ENCODE measurements at places on chromosomes 4 and X. TPM values are rescaled to one million over a fixed set of nuclear protein-coding genes. Genes with fewer than 3 reads are reported as not detected.
A peak's percentile ranks its signal among the peaks of the same experiment; 100 is the strongest.

DNA sequence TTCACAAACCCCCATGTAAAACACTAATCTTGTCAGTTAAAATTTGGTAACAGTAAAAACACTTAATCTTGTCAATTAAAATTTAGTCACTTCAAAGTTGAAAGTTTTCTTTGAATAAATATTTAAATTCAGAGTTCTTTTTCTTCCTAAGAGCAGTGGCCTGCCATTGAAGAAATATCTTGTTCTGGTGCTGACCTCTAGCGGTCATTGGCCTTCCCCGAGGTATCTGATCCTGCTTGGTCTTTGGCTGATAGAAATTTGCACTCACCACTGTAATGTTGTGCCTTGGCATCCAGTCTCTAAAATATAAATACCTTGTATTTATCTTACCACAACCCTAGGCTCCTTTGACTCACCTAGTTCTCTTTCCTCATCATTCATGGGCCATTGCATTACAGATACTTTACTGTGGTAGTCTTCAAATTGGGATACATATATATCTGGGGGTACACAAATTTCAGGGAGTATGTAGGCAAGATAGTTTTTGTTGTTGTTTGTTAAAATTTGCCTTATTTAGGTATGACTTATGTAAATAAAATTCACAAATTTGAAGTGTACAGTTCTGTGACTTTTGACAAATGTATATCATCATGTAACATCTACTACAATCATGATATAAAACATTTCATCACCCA, 6.7 kb upstream of the ART3 start:
- DNase-seq, result peak; percentile 54

DNA sequence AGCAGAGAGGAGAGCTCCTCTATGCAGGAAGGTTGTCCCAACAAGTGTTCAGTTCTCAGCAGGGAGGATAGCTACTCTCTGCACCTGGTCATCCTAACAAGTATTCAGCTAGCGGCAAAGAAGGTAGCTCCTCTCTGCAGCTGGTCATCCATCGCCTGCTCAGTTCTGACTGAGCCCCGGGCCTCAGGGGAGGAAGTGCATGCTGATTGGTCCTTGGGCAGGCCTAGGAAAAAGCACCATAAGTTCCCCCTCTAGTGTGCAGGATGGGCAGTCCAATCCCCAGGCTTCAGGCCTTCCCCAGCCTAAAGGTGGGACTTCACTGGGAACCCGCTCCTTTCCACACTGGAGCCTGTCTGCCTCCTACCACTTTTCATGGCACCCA, 4.4 kb upstream of the FBXW7 start:
- no peak for DNase-seq

- DNase-seq, result no peak
Observed at GRCh38 chr4:17475481-17475880, 36.4 kb downstream of the QDPR start.

DNA sequence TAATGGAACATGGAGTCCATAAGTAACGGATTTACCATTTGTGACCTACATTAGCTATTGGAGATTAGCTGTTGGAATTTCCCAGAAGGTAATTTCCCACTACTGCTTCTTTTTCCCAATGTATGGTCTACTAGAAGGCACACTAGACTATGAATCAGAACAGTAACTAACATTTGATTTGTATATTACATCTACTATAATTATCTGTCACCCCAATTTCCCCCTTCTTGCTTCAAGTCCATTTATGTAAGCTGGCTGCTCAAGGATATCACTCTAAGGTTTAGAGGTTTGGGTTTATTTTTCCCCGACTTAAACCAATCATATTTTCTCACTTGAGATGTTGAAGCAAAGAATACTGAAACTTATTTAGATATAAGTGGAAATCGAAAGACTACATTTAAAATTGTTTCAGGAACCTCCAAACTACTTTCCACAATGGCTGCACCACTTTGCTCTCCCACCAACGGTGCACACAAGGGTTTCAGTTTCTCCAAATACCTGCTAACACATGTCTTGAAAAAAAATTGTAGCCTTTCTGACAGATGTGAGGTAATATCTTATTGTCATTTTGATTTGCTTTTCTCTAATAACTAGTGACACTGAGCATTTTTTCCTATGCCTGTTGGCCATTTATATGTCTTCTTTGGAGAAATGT, 33.3 kb upstream of the H2AZ1 start:
- no peak for DNase-seq

- DNase-seq, result no peak
Observed at GRCh38 chrX:124328765-124329164, 3.7 kb upstream of the TEX13D start.

DNA sequence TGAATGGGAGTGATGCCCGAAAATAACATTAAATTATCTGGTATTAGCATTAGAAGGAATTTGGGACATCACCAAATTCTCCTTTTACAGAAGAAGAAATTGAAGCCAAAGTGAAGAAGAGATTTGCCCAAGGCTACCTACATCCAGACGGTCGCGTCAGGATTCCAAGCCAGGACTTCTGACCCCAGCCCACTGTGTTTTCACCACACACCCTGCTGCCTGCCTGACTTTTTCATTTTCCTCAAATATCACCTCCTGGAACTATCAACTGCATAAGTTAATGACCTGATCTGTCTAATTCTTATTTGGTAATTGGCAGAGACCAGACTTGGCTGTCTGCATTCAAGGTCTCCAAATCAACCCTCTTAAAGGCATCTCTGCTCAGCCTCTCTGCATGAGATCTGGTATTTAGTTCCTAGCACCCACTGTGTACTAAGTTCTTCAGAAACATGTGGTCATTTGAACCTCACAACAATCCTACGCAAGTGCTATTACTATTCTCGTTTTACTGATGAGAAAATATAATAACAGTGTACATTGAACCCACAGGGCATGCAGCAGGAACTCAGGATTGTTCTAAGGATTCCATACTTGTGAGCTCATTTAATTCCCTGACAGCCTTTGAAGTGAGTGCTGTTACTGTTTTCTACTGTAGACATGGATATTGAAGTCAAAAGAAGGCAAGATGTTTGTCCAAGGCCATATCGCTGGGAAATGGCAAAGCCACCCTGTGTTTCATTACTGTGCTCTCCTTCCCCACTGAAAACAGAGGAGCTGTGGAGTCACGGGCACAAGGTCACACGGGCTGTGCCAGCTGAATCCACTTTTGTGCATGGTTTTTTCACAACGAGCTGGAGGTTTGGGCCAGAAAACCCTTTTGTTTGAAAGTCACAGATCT, 195.2 kb upstream of the C1QTNF7 start:
- DNase-seq, result no peak

The TCEAL5 gene
- 14.7 TPM for polyA plus RNA-seq

The STEEP1 gene
- 37.3 TPM for polyA plus RNA-seq

The FAM114A1 gene
- polyA plus RNA-seq, result 30.4 TPM

DNA sequence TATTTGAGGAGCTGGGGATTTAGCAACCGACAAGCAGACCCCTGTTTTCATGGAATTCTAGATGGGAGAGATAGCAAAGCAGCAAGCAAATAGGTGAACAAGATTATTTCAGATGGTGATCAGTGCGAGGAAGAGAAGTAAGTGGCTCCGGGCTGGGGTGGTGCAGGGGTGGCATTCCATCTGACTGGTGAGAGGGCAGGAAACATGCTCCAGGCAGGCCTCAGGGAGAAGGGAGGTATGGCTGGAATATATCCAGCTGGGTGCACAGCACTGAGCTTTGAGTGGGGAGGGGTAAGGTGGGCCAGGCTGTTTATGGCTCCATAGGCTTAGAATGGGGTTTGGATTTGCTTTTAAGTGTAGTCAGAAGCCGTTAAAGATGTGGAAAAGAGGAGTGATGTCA, 21.2 kb downstream of the PTTG2 start:
- DNase-seq, result no peak

- no peak for DNase-seq
Observed at GRCh38 chr4:158940271-158940670, 162.6 kb upstream of the RAPGEF2 start.

The DCAF8L2 gene
- not detected for polyA plus RNA-seq

The GAGE2A gene
- polyA plus RNA-seq, result not detected

The TLR2 gene
- 6.5 TPM for polyA plus RNA-seq

DNA sequence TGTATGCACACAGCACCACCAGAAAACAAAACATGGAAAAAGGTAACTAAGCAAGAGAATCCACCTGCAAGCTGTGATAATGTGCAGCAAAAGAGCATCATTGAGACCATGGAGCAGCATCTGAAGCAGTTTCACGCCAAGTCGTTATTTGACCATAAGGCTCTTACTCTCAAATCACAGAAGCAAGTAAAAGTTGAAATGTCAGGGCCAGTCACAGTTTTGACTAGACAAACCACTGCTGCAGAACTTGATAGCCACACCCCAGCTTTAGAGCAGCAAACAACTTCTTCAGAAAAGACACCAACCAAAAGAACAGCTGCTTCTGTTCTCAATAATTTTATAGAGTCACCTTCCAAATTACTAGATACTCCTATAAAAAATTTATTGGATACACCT, 90.2 kb downstream of the TET2 start:
- DNase-seq, result no peak

DNA sequence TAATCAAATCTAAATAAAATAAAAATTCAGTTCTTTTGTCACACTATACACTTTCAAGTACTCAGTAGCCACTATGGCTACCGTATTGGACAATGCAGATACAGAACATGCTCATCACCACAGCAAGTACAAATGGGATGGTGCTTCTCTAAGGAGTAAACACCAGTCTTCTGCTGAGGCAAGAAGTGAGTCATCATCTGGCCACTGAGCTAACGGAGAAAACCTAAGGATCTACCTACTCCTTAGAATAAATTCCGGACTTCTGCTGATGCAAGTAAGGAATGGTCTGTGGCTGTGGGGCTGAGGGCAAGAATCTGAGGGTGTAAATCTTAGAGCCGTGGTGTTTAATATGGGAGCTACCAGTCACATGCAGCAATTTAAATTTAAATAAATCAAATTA, 11.3 kb upstream of the RBMXL3 start:
- DNase-seq, result no peak

DNA sequence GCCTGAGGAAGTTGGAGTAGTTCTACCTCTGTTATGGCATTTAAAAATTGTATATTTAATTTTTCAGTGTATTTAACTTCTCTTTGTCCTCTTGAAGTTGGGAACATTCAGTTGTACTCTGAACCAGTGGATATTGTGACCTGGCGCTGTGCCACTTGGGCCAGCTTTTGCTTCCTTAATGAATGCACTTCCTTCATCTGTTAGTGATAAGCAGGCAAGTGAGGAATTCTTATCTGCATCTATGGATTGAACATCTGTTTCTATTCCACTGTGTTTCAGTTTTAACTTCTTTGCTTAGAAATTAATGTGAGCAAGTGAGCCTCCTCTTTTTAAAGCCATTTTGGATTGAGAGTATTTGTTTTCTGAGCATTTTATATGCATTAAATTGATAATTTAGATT, 128.3 kb downstream of the UCHL1 start:
- no peak for DNase-seq
